Putamen (tissue), 1 donor: ENCODE measurements at places on chromosomes 4 and X.

- no peak for DNase-seq
Measured at GRCh38 chr4:87153078-87153870, 67.1 kb downstream of the KLHL8 start.

DNA sequence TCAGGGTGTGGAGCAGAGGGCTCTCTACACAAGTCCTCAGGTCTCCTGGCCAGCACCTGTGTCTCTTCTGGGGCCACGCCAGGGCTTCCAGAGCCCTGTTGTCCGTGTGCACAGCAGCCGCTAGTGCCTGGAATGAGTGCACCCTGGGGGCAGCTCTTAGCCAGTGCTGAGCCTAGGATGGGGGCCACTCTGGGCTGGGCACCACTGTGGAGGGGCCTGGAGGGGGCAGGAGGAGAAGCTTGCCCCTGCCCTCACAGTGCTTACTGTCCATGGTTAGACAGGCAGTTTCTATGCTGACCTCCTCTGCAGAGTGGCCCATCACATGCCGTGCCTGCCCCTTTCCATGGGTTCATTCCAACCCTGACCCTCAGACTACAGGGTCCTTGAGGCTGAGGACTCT, 42.7 kb upstream of the GRPEL1 start:
- no peak for DNase-seq

GRCh38 chr4:109440948-109441347, 7.3 kb downstream of the SEC24B start:
- DNase-seq: no peak

- no peak for DNase-seq
Measured at GRCh38 chrX:147476008-147476407, 435.7 kb upstream of the FMR1 start.

DNA sequence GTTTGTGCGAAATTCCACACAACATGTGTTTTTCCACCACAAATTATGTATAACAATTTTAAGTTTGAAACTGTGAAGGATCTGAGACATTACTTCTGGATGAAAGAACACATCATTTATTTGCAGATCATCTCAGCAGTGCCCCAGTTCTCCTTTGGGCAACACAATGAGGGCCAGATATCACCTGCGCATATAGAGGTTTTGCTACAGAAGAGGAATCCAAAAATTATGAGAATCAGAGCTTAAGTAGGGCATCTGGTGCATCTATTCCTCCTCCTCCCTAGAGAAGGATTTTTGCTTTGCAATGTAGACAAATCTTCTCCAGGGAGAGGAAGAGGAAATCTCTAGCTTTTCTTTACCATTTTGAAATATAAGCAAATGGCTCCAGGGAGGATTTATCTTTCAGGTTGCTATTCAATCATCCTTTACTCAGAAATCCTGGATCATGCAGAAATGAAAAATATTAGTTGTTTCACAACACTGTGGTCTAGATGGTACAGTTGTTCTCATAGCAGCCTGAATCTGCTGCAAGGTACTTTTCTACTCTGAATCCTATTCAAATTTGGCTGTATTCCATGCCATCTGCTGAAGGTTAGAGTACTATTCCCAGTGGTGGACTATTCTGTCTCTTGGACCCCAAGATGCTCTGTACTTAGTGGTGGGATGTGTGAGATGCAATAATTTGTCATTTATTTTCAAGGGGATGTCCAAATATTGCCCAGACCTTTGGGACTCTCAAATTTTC, 132.1 kb downstream of the SNCA start:
- DNase-seq: no peak

GRCh38 chr4:141697116-141697515, 60.7 kb downstream of the IL15 start:
- no peak for DNase-seq

- peak; percentile 49 for DNase-seq
Measured at GRCh38 chr4:26081795-26082498, 167.9 kb downstream of the SMIM20 start.

DNA sequence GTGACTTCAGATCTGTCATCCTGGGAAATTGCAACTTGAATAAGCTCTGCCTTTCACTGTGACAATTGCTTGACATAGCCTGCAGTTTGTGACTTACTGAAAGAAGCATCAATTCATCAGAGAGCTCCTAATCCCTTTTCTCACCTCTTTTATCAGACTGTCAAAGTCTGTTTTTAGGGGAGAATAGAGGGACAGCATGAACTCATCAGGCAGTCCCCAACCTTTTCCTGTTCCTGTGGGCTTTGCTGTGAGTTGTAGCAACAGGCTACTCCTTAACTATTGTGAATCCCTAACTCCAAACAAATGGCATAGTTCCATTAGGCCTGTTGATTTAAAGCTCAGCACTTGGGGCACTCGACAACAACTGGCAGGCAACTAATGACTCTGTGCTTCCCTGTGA, 64.9 kb downstream of the DOCK11 start:
- no peak for DNase-seq

DNA sequence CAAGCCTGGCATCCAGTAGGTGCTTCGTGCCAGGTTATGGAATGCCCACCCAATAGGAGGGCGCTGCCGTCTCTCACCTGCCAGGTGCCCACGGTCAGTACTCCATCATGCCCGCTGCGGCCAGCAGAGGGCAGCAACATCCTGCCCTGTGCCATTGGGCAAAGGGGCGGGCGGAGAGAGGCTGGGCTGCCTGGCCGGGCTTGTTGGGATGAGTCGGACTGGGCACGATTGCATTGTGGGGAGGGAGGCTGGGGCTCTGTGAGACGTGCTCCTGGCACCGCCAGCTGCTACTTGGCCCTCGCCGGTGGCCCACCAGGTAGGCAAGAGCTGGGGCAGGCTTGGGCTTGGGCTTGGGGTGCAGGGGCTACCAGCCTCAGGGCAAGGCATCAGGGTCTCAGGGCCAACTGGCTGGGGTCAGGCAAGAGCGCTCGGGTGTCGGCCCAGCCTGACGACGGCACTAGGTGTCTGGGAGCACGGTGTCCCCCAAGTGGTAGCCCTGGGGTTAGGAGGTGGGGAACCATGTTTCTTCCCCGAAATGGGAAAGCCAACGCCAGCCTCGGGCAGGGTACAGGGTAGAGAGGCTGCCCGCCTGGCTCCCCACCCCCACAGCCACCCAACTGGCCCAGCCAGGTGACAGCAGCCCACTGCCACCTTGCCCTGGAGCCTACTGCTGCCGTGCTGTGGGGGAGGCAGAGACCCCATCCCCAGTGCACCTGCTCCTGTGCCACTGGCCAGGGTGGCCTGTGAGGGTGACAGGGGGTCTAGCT, at the start of gene PLXNB3:
TSS of gene PLXNB3 (plus strand) at position 261 of the 767 bp plus-strand sequence. CDS start 1,287 bp downstream, outside the sequence.
- DNase-seq: peak; percentile 86

DNA sequence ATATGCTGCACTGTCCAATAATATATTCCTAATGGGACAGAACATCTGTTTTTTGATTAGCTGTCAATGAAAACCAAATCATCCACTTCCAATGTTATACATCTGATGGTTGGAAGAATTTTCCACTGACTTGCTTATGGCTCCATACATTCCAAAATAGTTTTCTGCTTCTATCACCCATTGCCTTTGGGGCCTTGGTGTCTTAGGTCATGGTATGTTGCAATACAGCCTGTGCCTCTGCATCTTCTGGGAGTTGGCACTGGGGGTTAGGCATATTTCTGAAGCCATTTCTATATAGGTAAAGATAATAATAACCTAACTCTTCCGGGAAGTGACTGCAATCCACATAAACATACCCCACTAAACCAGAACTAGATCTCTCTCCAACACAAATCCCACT, 53.2 kb upstream of the NR3C2 start:
- no peak for DNase-seq

DNA sequence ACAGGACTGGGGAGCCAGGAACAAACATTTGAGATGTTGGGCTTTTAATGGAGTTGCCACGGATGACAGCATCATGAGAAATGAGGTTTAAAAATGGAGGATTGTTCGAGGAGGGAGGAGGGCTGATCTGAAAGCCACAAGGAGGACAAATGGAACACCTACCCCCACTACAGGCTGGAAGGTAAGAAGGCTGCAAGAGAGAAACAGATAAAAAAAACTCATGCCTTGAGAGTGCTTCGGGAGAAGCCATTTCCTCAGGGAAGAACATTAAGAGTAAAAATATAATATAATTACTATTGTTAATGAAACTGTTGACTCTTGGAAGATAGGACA, 119.5 kb upstream of the MAP9 start:
- peak; percentile 56 for DNase-seq

- DNase-seq: no peak
Measured at GRCh38 chr4:168942985-168943384, 67.1 kb downstream of the CBR4 start.

DNA sequence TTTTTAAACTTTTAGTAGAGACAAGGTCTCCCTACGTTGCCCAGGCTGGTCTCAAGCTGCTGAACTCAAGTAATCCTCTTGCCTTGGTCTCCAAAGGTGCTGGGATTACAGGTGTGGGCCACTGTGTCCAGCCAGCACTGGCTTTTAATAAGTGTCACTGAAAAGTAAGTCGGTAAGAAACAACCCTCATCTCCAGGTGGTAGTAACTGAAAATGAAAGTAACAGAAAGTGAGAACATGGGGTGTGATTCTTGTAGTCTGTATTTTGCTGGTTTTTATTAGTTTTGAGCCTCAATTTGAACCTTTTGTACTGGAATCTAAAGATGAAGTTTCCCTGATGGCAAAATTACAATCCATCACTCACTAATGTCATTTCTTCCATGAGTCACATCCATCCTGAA, 238.1 kb upstream of the AGA start:
- DNase-seq: no peak

- DNase-seq: no peak
Measured at GRCh38 chr4:24070117-24070516, 180.3 kb upstream of the PPARGC1A start.

- no peak for DNase-seq
Measured at GRCh38 chrX:109760922-109761250, 27.8 kb upstream of the ACSL4 start.
